ENCODE measurements at places on chromosomes 2 and 18. TPM values are rescaled to one million over a fixed set of nuclear protein-coding genes. Genes with fewer than 3 reads are reported as not detected.

GRCh38 chr2:120566331-120567035 lies 169.2 kb upstream of the GLI2 start:
- DNase-seq, result peak; percentile 68

ACMSD gene
- polyA plus RNA-seq, result 1.5 TPM

RND3 gene
- polyA plus RNA-seq, result 63.1 TPM

EIPR1 gene
- polyA plus RNA-seq, result 13.8 TPM

DNA sequence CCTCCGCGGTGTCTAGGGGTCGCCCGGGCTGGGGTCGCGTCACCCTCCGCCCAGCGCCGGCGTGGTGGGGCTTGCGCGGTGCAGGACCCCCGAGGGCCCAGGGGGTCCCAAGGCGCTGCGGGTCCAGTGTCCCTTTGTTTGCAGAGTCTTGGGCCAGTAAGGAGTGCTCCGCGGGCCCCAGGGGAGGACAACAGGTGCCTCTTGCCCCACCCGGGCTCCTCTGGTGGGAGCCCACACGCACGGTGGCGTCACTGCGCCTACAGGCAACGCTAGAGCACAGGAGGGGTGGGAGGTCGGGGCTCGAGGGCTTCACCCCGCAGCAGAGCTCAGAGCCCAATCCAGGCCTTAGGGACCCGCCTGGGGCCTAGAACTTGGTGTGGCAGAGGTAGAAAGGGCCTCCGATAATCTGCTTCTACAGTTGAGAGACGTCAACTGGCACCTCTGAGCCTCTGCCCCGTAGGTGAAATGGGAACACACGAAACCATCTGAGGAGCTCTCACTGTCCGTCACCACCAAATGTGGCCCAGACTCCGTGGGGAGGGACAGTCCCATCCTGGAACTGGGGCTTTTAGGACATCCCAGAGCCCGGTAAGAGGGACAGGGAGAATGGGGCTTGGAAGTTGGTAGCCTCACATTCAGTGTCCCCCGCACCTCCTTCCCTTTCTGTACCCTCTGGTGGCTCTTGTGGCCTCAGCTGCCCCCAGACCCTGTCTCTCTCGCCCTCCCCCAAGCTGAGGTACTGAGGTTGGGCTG lies 1.4 kb downstream of the ARID5A start:
- DNase-seq, result no peak

RAX gene
- polyA plus RNA-seq, result not detected

PRKAG3 gene
- 16.8 TPM for polyA plus RNA-seq

GRCh38 chr2:241279413-241279812 lies 36.1 kb downstream of the HDLBP start:
- no peak for DNase-seq

- DNase-seq, result no peak
Observed at GRCh38 chr18:7871560-7872456, 304.7 kb downstream of the PTPRM start.

DNA sequence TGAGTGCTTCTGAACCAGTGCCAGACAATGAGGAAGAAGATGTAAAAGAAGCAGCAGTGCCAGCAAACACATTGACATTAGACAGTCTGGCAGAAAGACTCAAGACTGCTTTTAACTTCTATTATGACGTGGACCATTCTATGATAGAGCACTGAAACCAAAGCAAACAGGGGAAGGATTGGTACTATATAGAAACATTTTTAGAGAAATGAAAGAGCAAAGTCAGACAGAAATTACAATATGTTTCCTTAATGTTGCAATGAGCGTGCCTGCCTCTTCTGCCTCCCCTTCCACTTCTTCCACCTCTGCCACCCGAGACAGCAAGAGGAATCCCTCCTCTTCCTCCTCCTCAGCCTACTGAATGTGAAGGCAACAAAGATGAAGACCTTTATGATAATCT lies 39.7 kb downstream of the DHX57 start:
- no peak for DNase-seq

CDK15 gene
- not detected for polyA plus RNA-seq

CTNNA2 gene
- polyA plus RNA-seq, result 0.80 TPM

- DNase-seq, result no peak
Observed at GRCh38 chr2:19900931-19901441, 797 bp downstream of the TTC32 start.

- no peak for DNase-seq
Observed at GRCh38 chr2:30721241-30721640, 86.0 kb downstream of the CAPN13 start.

IL18R1 gene
- polyA plus RNA-seq, result 0.96 TPM

GRCh38 chr2:112601754-112602153 lies 17.3 kb downstream of the CHCHD5 start:
- DNase-seq, result no peak

DAW1 gene
- polyA plus RNA-seq, result not detected

- DNase-seq, result no peak
Observed at GRCh38 chr18:22346401-22346952, 71.2 kb downstream of the CTAGE1 start.

DNA sequence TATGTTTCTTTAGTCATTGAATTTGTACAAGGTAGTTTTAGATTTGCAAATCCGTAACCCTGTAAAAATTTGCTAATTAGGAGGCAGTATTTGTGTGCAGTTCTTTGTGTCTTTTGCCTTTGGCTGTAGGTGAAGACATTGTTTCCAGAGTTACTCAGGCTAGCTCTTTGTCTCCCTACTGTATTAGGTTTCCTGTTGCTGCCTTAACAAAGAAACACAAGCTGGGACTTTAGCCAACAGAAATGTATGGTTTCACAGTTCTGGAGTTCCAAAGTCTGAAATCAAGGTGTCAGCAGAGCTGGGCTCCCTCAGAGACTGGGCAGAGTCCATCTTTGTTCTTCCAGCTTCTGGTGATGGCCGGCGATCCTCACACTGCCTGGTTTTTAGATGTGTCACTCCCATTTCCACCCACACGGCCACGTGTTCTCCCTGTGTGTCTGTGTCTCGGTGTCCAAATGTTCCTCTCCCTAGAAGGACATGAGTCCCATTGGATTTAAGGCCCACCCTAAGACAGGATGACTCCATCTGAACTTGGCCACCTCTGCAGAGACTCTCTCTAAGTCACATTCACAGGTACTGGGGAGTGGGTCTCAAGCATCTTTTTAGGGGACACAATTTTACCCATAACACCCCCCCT lies 309.7 kb downstream of the GALR1 start:
- DNase-seq, result no peak

DSEL gene
- 18.0 TPM for polyA plus RNA-seq

- no peak for DNase-seq
Observed at GRCh38 chr2:72851333-72851732, 25.5 kb upstream of the EXOC6B start.

C2orf80 gene
- not detected for polyA plus RNA-seq

LPIN1 gene
- 30.4 TPM for polyA plus RNA-seq

DNA sequence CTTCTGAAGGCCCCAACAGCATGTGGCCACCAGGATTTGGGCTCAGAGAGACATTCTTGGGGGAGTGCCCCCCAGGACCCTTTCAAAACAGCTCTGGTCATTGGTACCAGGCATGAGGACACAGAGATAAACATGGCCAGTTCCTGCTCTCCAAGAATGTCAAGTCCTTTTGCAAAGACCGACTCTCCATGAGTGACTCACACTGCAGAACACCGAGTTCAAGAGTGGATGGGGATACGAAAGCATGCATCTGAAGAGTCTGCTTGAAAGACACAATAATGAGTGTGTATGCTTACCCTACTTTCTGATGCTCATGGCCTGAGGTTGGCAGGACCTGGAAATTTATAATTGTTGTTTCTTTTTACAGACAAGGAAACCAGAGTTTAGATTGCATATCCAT lies 450.6 kb downstream of the TSN start:
- DNase-seq, result no peak

GRCh38 chr2:172745636-172746035 lies 10.0 kb downstream of the RAPGEF4 start:
- no peak for DNase-seq

- DNase-seq, result no peak
Observed at GRCh38 chr2:240030379-240031094, at the start of gene OR6B2. TSS of gene OR6B2 (minus strand) at chr2:240030429. CDS start at chr2:240030429, 0 bp downstream.

GRCh38 chr2:226655871-226656270 lies 143.7 kb downstream of the IRS1 start:
- no peak for DNase-seq

SRD5A2 gene
- not detected for polyA plus RNA-seq

DOK6 gene
- 2.7 TPM for polyA plus RNA-seq

PLB1 gene
- polyA plus RNA-seq, result 2.0 TPM

- DNase-seq, result no peak
Observed at GRCh38 chr18:59517446-59518165, 158.5 kb upstream of the LMAN1 start.

GRCh38 chr18:65983750-65984149 lies 232.9 kb downstream of the CDH7 start:
- DNase-seq, result no peak

GRCh38 chr2:56287974-56288373 lies 104.2 kb downstream of the CCDC85A start:
- DNase-seq, result no peak

PASK gene
- 18.1 TPM for polyA plus RNA-seq

ELOA2 gene
- polyA plus RNA-seq, result not detected

IL36A gene
- not detected for polyA plus RNA-seq

ZNF521 gene
- polyA plus RNA-seq, result 47.9 TPM

Measured in muscle of arm (tissue), 14 donors.